Karpas-422 (cell line): ENCODE measurements at places on chromosomes 5 and 9.

- no peak for DNase-seq
These were observed 43.7 kb upstream of the HAND1 start for GRCh38 chr5:154521756-154522155.

DNA sequence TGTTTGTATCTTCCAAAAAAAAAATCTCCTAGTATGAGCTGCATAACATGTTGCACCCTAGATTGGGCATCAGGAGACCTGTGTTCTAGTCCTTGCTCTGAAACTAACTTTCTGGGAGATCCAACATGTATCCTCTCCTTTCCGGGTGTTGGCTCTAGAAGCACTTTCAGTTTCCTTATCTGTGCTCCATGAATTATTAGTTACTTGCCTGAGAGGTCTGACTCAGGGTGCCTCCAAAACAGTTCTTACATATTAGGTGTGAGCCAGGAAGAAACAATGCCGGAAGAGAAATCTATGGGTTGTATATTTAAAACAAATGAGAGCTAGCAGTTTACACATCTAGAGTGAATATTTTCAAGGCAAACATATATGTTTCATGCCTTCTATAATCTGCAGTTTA, 36.7 kb upstream of the SLC36A2 start:
- DNase-seq, result no peak

DNA sequence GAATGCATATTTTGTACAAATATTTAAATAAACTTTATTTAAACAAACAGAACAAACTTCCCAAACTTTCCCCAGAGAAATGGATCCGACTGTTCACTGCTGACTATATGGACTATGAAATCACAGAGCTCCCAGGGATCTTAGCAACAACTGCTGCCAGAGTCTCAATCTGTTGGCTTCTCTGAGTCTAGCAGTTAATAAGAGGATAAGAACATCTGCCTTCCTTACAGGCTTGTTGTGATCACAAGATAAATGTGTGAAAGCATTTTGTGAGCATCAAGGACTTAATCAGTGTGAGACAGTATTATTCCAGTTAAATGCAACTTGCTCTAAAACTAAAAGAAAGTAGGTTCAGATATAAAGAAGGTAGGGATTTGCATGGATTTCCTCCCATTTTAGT, 31.4 kb upstream of the MYOT start:
- DNase-seq, result no peak

DNA sequence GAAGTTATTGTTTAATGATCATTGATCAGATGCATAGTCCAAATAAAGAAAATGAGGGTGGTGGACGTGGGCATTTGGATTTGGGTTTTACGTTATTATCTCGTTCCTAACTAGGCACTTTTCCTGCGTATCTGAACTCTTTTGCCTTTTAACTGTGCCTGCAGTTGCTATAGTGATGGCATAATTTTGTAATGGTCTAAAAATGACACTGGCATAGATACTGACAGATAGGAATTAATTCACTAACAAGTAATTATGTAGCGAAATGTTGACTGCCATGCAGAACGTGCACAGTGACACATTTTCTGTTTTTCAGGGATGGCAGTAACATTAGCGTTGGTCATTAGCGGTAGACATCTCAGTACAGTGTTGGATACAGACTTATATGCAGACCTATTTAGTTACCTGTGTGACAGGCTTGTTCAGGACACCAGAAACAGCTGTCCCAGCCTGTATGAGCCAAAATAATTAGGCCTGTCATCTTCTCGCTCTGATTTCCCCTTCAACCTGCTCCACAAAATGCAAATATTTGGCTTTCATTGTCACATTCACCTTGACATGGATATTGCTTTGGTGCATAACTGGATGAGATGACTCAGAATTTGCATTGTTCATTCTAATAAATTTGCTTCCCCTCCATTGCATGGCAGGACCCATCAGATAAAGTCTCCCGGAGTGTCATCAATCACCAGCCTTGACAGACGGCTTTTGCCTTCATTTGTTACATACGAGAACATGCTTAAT, 413.3 kb upstream of the IRX1 start:
- DNase-seq, result no peak
